RPMI8226 (cell line): ENCODE measurements at places on chromosomes 5 and 9.

DNA sequence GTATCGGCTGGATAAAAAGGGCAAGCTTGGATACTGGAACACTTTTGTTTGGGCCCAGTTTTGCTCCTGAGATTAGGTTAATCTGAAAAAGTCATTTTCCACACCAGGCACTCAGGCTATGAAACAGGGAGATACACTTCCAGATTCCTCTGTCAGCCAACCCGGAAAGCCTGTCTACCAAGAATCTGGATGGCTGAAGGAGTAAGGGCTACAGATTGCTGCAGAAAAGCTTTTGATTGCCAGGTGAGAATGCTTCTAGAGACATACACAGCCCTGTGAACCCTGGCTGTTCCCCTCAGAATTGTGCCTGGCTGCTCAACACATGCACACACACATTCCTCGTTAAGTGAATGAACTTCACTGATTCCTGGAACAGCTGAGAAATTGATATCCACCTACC is 114.4 kb downstream of the PSD2 start:
- no peak for DNase-seq

DNA sequence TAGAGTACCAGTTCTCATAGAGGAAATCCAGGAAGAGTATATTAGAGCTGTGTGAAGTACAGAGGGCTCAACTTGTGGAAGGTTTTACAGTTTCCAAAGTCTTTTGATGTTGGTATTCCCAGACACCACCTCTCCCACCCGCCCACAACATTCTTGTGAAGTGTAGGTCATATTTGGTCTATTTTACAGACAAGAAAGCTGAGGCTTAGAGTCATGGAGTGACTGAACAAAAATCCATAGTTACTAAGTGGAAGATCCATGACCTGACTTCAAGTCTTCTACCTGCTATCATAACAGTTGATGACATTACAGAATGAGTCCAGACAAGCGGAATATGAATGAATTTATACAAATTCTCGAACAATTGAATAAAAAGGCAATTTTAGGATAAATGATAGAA is 187.1 kb upstream of the RPS23 start:
- no peak for DNase-seq

GRCh38 chr9:98362624-98363252 is 107.3 kb upstream of the TBC1D2 start:
- DNase-seq: no peak

DNA sequence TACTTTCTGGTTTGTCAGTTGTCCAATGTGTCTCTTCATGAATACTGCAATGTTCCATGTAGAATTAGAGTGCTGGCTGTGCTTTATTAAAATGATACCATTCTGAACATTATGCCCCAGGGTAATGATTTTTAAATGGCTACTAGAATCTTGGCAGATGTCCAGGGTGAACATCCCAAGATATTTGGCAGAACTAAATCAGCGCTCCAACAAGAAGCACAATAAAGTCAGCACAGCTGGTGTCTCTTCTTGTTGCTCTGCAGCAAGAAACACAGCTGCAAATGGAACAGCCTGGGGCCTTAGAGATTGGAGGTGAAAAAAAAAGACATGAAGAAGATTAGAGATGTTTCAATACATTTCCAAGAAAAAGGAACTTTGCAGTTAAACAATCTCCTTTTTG is 248.3 kb downstream of the CDH18 start:
- DNase-seq: peak; percentile 24

DNA sequence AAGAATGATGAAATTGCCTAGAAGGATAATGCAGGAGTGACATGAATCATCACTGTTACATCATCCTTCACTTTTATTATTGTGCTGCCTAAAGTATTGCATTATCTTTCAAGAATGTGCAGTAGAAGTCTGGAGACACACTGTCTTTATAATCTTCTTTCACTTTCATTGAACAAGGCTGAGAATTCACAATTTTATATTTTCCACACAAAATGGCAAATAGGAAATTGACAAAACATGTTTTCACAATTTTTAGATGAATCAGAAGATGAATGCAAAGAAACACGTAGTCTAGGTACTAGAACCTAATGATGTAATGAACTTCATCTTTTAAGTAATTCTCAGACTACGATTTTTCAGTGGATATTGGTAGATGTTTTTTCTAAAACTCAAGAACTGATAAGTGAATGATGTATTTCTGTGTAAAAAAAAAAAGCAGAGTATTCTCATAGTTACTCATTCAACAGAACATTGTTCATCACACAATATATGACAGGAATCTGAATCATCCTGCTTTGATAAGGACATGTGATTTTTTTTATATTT is 131.5 kb upstream of the GRHPR start:
- no peak for DNase-seq

GRCh38 chr5:101142102-101142501 is 239.0 kb upstream of the ST8SIA4 start:
- DNase-seq: no peak

DNA sequence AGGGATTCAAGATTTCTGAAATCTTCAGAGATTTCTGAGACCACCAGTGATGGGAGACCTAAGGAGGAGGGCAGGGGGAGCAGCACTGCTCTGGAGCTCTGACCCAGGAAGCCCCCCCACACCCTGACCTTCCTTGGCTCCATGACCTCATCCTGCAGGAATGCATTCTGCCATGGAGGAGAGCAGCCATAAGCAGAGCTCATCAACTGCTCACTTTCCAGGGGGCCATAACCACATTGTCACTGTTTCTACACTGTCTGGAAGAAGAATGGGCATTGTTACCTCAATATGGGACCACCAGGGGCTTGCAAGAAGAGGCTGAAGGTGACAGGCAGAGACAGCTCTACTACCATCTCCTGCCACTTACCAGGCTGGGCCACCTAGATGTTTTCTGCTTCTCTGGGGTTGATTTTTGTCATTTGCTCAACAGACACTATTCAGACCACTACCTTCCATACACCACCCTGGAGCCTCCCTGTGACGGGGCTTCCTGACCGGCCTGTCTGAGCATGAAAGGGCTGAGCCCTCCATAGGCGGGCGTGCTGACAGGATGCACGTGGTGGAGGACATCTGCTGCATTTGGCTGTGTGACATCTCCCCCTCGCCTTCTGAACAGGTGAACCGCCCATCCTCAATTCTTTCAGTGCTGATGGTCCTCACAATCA is 2.3 kb upstream of the TSC1 start:
- DNase-seq: no peak

DNA sequence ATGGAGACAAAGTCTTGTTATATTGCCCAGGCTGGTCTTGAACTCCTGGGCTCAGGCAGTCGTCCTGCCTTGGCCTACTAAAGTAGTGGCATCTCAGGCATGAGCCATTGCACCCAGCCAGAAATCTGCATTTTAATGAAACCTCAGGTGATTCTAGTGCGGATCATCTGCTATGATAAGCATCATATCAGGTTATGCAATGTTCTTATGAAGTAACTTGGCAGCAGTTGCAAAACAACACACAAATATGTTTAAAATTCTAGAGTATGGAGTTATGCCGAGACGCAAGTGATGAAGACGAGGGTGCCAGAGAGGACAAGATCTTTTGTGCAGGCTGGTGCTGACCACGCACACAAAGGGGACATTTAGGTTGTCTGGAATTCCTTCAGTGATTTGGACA is 153.2 kb upstream of the MEF2C start:
- no peak for DNase-seq

DNA sequence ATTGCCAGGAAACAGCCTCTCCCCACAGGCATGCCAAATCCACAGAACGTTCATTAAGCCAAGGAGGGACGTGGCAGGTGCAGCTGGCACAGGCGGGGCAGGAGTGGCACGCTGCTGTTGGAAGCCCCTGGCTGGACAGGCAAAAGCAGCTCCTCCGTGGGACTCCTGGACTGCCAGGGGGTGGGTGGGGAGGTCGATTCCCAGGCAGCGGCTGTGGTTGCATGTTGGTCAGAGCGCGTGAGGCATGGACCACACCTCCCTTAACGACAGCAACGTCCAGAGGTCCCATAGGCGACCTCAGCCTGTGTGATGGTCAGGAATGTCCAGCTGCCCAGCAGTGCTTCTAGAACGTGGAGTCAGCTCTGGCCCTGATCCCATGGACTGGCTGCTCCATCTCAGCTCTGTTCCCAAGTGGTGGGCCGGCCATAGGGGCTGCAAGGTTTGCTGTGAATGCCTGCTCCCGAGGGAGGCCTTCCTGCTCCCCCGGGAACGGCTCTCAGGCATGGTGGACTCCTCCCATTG is 6.9 kb downstream of the SLC6A19 start:
- no peak for DNase-seq

- no peak for DNase-seq
These were observed 64.0 kb downstream of the POU5F2 start for GRCh38 chr5:93677359-93677891.

- no peak for DNase-seq
These were observed 84.5 kb downstream of the MEGF10 start for GRCh38 chr5:127375124-127375523.

DNA sequence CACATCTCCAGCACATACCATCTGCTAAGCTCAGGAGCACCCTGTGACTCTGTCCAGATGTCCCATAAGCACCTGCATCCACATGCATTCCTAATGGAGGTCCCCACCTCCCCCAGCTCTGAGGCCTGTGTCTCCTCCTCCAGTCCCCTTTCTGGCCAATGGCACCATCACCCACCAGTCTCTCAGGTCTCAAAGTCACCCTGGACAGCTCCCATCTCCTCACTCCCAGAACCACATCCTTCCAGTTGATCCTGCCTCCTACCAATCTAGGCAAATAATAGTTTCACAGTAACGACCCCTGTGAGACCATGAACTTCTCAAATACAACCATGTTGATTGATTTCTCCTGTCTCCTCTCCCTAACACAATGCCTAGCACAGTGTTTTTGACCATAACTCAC is 40.1 kb downstream of the GGTA1 start:
- DNase-seq: no peak

DNA sequence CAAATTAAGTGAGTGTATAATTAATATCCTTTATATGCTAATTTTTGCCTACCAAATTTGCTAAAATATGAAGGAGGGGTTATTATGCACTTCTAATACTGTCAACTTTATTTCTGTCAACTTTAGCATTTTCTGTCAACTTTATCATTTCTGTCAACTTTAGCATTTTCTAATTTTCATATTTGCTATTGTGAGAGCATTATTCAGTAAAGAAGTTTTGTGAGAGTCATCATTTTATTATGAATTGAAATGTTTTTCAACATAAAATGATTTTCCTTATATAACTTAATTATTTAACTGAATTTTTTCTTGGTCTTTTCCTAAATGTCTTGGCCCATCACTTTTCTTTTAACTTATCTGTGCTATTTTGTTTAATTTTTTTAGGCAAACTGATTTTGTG is 58.2 kb downstream of the FBXO4 start:
- DNase-seq: no peak

DNA sequence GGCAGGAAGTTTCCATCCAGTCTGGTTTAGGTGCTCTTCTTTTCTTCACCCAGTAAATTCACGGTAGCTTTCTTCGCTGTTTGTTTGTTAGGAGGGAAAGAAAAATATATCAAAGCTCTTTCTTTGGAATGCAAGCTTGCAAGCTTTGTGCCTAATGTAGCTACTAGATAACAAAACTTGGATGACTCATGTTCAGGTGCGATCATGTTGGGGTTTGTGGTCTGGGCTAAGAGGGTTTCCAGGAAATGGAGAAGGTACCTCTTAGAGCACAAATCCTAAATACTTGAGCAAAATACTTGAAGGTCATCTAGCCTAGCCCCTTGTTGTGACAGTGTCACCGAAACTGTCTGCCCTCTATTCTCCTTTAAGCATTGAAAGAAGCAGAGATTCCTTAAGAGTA is 17.7 kb downstream of the SRP19 start:
- peak; percentile 92 for DNase-seq

DNA sequence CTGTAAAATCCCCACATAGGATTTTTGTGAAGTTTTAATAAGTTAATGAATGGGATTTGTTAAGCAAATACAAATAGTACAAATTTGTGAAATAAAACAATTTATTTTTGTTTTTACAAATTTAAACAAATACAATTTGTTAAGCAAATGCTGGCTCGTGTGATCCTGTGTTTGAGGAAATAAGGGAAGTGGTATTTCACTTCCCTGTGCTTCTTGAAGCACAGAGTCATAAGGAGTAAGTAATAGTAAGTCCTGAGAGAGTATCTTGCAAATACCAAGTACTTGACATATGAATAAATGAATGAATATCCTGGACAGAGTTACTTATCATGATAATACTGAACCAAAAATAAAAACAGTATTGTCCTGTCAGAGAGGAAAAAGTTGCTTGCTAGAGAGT is 9.1 kb downstream of the SMIM3 start:
- DNase-seq: no peak

DNA sequence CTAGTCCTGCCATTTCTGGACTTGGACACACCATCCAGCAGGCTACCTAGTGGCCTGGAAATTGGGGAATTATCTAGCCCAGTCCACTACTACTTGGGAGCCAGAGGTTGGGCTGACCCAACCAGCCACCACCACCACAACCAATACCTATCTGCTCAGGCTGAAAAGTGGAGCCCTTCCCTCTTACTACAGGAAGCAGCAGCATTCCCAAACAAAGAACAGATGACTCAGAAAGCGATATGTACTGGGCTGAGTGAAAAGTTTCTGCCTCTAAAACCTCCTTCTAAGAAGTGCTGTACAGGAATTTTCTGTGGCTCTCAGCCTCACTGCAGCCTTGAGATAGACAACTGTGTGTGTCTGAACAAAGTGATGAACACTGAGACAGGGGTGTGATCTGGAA is 279.4 kb downstream of the CDH10 start:
- no peak for DNase-seq

DNA sequence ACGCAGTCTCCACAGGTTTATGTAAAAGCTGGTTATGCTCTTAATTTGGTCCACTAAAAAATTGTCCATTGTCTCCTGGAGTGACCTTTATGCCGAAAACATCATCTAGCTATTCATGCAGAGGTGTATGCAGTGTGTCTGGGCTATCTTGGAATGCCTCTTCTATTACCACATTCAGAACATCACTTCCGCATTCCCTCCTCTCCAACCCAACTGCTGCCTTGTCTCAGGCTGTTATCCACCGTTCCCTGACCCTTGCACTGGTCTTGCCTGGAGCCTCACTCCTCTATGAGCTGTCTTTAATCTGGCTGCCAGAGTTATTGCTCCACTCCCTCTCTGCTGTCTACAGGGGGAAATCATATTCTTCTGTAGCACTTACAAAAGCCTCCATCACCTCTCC is 214.1 kb upstream of the ANKRD55 start:
- DNase-seq: no peak

DNA sequence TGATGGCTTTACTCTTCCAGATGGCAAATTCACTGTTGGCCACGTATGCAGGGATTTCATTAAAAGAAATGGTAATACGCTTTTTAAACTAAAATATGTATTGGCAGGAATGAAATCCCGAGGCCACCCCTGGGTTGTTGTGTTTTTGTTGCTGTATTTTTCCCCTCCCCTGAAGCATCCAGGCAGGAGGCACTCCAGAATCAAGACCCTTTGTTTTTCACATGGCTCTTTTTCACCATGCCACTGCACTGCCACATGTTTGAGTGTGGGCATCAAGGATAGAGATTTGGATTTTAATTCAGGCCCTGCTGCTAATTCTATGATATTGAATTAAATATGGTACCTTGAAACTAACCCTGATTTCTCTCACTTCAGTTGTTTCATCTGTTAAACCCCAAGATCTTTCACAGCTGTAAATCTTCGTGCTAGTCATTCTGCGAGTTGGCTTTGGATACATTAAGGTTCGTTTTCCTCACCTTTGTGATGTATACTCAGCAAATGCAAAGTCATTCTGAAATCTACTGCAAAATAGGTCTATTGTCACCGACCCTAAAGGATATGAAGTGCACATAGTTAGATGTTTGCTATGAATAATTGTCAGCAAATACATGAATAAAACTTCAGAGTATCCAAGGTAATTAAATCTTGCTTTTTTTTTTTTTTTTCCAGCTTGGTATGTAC is 533.4 kb downstream of the PTPRD start:
- DNase-seq: no peak
